ENCODE measurements at places on chromosomes 7 and 10.

GRCh38 chr10:49177391-49178355 is 10.5 kb downstream of the TMEM273 start:
- no peak for DNase-seq

DNA sequence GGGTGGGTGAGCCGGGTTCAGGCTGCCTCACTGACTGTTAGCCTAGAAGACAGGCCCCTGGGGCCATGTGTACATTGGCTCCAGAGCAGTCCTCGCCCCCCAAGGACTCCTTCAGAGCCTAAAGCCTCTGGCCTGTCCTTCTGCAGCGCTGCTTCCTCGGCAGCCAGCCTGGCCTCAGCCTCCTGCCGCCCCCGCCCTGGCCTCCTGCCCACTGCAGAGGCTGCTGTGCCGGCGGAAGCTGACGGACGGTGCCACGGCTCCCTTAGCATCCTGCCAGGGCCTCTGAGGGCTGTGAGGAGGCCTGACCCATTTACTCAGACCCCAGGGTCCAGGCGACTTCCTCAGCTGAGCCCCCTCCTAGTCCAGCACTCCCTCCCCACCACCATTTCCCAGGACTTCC is 4.9 kb downstream of the SRRM3 start:
- no peak for DNase-seq

- DNase-seq = no peak
Observed at GRCh38 chr7:77407906-77408305, 8.2 kb downstream of the GSAP start.

DNA sequence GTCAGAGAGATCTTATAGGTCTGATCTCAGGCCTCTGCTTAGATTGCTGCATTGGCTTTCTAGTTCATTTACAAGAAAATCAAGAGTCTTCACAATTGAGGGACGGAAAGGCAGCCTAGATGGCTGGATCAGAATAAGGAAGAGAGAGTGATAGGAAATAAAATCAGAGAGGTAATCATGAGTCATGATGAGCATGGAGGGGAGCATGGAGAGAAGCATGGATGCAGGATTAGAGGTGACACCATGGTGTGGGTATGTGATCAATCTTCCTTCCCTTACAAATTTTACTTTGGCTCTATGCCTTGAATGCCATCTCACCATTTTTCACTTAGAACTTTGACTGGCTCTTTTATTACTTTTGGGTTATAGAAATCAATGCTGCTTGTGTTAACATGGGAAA is 1.4 kb downstream of the BCCIP start:
- no peak for DNase-seq

DNA sequence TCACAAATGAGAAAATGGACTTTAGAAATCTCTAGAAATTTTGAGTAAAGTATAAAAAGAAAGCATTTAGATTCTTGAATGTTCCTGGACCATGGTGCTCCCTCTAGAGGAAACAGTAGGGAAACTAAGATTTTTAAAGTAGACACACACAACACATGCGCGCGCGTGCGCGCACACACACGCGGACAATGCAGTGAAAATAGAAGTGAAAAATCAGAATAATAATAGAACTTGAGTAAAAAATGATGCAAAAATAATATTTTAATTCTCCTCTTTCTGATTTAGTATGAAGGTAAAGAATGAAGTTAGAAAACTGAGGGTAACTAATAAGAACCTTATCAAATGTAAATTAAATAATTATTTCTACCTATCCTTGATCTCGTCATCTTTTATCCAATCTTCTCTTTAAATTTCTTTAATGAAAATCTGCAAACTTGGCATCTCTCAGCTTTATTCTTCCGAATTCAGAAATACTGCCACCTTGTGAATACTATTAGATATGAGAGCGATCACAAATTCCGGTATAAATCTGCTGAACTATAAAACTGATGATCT is 117.0 kb upstream of the AMPH start:
- no peak for DNase-seq

DNA sequence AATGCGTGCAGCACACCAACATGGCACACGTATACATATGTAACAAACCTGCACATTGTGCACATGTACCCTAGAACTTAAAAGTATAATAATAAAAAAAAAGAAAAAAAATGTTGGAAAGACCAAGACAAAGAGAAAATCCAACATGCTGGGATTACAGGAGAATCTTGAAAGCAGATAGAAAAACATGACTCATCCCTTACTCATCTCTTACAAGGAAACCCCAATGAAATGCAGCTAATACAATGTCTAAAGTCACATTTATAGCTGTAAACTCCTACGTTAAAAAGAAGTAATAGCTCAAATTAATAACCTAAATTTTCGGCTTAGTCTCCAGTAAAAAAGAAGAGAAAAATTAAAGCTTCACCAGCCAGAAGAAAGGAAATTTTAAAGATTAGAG is 47.5 kb upstream of the DGKB start:
- no peak for DNase-seq

DNA sequence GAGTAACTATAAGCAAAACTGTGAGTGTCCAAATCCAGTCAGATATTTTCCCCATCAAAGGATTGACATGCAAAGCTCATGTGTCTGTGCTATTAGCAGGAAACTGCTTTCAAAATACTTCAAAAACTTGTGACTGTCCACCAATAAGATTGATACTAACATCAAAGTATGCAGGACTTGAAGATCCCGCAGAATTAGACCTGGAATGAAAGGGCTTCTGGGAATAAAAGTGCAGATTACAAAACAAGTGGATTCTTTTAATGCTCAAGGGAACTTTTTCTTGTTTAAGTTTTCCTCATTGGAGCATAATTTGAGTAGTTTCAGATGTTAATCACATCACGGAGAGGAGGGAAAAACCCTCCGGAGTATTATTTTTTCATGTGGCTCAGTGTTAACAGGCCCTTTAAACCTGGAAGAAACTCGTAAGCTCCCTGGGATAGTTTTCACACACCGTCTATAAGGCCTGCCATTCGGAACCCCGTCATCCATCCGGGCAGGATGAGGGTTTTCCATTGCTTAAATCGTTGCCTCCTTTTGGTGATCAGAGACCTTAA is 33.9 kb upstream of the MKX start:
- DNase-seq = no peak

- DNase-seq = no peak
Observed at GRCh38 chr7:91031757-91032156, 232.5 kb upstream of the FZD1 start.

DNA sequence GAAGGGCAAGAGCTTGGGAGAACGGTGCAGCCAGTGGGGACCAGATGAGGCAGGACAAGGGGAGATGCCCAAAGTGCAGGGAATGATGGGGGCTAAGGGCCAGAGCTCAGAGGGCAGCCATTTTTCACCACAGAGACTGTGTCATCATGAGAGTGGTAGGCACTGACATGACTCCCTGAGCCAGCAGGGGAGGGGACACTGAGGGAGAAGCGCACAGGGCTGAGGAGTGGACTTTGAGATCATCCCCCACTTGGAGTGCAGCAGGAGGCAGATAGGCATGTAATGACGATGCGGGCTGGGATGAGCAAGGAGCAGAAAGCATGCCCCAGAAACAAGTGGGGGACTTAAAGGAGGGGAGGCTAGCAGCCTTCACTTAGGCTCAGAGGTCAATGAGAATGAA is 5.2 kb upstream of the SMKR1 start:
- DNase-seq = no peak

DNA sequence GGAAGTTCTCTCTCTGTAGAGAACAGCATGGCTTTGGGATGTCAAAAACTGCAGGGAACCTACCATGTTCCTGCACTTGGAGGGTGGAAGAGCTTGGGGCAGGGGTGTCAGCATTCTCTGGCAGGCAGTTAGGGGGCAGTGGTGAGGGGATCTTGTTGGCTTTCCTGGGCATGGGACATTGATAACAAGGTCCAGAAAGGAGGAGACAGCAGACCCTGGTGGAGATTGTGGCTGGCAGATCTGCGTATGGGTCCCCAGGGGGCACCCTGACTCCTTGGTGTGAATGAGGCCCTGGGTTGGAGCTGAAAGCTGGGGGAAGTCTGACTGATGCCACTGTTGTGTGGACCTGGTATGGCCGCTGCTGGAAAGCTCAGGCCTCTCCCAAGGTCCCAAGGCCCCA is 22.9 kb upstream of the CAMK2B start:
- no peak for DNase-seq

GRCh38 chr7:91264924-91265681 is 870 bp downstream of the FZD1 start:
- no peak for DNase-seq

GRCh38 chr10:43138757-43139241 is 554 bp downstream of the CSGALNACT2 start:
- DNase-seq = no peak

GRCh38 chr7:98647326-98647725 is 30.2 kb downstream of the NPTX2 start:
- DNase-seq = no peak

DNA sequence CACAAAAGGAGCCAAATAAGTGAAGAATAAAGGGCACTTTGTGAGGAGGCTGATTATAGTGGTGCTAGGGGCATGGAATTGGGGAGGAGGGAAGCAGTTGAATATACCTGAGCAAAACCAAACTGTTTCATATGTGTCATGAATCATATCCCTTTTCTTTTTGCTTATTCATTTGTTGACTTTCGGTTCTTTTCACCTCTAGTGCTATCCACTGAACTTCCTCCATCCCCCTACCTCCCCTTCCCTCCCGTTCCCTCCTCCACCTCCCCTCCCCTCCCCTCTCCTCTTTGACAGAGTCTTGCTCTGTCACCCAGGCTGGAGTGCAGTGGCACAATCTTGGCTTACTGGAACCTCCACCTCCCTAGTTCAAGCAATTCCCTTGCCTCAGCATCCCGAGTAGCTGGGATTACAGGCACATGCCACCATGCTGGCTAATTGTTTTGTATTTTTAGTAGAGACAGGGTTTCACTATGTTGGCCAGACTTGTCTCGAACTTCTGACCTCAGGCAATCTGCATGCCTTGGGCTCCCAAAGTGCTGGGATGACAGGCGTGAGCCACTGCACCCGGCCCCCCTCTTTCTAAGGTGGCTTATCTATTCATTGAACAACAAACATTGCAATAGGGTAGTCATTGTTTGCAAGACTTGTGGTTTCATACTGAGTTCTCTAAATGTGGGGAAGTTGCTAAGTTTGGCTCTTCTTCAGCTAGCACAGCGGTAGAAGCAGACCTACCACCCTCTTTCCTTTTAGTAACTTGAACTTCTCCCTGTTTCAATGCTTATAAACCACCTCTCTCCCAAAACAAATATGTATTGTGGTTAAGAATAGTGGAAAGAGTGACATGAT is 150.4 kb upstream of the PRPS1L1 start:
- no peak for DNase-seq

GRCh38 chr7:147513451-147513850 is 1077.1 kb upstream of the C7orf33 start:
- no peak for DNase-seq

DNA sequence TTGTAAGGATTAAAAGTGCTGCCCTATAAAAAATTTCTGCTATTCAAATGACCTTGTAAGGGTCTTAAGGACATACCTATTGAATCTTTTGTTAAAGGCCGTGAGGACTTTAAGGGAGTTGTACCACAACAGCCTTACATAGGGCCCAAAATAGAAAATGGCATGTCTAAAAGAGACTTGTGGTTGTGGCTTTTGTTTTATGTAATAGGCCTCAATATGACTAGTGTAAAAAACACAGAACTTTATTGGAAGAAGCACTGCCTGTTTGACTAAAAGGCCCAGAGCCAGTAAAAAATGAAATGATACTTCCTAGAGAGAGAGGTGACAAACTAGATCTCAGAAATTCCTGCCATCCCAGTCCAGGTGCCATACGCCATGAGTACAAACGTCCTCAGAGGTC is 286.6 kb downstream of the SEMA3D start:
- DNase-seq = no peak

GRCh38 chr7:112081778-112082177 is 124.4 kb downstream of the DOCK4 start:
- no peak for DNase-seq

- DNase-seq = no peak
Observed at GRCh38 chr10:10014846-10015245, 1002.8 kb upstream of the CELF2 start.

DNA sequence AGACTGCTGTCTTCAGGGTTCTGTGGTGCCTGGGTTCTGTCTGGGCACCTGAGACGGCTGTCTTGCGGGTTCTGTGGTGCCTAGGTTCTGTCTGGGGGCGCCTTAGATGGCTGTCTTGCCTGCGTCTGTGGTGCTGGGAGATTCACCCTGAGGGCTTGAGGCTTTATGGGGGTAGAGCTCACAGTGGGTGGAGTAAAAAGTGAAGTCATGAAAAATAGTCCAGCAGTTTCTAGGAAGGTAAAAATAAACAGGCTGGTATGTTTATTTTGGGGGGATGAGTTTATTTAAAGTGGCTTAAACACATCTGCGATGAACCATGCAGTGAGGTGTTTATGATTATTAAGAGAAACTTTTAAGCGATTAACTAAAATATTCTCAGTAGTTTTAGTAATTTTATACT is 64.2 kb downstream of the NKX6-2 start:
- DNase-seq = no peak

DNA sequence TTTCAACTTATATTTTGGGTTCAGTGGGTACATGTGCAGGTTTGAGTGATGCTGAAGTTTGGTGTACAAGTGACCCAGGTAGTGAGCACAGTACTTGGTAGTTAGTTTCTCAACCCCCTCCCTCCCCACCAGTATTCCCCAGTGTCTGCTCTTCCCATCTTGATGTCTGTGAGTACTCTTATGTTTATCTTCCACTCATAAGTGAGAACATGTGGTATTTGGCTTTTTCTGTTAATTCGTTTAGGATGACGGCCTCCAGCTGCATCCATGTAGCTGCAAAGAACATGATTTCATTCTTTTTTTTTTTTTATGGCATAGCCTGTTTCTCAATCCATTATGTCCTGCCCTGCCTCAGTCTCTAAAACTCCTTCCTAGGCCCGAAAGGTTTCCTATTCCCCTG is 222.1 kb downstream of the WDR37 start:
- DNase-seq = no peak

- no peak for DNase-seq
Observed at GRCh38 chr7:79893991-79894390, 240.6 kb upstream of the GNAI1 start.

- DNase-seq = no peak
Observed at GRCh38 chr10:58064714-58065528, 202.8 kb downstream of the IPMK start.

DNA sequence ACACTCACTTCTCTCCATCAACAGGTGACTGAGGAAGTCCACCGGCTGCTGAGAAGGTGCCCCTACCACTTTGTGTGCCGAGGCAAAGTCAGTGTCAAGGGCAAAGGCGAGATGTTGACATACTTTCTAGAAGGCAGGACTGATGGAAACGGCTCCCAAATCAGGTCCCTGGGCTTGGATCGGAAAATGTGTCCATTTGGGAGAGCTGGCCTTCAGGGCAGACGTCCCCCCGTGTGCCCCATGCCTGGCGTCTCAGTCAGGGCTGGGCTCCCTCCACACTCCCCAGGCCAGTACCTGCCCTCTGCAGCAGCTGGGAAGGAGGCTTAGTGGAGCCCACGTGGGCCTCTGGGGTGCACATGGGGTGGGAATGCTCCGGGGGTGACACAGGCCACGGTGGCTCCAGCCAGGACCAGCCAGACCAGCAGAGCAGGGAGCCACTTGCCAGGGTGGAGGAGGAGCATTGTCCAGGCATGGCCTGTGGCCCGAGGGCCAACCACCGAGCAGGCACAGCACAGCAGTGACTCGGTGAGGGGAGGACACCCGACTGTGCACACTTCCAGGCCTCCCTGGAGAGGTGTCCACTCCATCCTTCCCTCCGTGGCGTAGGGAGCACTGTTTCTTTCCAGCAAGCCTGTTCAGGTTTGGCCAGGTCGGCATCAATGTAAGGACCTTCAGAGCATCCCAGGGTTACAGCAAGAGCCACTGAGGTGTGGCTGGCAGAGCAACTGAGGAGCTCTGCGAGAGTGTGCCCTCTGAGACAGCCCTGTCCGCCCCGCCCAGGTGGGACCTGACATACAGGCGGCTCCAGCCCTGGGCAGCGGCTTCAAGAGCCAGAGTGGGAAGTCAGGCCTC is 139.7 kb downstream of the ADCY1 start:
- DNase-seq = no peak

GRCh38 chr10:33321516-33321915 is 13.0 kb downstream of the NRP1 start:
- no peak for DNase-seq
